ENCODE measurements at places on chromosomes 2 and 18.

DNA sequence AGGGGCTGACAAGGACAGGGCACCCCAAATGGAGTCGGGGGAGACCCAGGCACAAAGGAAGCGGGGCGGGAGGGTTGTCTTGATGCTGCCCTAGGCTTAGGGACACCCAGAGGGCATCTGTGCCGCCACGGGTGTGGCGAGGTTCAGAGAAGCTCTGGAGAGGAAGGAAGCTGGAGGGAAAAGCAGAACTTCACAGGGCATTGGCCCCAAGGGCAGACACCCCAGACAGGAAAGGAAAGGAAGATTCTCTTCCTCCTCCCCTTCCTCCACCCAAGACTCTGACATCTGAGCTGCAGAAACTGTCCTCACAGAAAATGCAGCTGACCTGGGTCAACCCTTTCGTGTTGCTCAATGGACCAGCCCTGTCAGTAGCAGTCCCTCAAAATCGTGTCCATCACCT is 25.6 kb downstream of the DNMT3A start:
- DNase-seq, result no peak

DNA sequence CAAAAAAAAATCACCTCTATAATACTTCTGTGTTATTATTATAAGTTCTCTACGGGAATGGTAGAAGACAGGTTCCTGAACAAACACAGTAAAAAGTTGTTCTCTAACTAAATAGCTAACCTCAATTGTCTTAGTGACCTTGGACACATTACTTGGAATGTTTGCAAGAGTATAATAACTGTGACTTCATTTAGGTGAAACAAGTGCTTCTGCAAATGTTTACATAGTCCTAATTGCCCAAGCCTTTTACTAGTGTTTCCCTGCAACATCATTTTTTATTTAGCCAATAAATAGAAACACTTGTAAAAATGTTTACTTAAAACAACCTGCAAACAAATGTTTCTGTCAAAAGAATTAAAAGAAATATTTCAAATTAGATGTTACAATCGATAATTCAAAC is 9.9 kb downstream of the PLEKHM3 start:
- DNase-seq, result no peak

DNA sequence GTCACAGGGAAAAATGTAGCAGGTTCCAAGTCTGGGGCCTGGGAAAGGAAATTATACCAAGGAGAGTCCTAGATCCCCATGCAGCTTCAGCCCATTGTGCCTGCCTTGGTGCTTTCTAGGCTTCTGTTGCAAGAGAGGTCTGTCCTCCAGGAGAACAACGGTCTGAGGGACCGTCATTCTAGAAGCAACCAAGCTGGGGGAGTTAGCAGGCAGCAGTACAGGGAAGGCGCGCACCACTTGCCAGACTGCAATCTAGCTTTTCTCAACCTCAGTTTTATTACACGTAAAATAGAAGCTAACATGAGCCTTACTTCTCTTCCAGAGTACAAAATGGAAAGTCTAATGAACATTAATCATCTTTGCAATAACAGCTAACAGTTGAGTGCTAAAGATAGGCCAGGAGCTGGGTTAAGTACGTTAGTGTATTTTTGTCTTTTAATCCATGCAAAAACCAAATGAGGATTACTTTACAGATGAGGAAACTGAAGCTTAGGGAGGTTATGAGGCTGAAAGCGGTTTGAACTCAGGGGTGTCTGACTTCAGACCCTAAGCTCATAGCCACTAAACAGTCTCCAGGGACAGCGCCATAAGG is 1.9 kb downstream of the TCF23 start:
- DNase-seq, result no peak

- no peak for DNase-seq
Observed at GRCh38 chr2:29139152-29139551, 23.9 kb downstream of the CLIP4 start.

DNA sequence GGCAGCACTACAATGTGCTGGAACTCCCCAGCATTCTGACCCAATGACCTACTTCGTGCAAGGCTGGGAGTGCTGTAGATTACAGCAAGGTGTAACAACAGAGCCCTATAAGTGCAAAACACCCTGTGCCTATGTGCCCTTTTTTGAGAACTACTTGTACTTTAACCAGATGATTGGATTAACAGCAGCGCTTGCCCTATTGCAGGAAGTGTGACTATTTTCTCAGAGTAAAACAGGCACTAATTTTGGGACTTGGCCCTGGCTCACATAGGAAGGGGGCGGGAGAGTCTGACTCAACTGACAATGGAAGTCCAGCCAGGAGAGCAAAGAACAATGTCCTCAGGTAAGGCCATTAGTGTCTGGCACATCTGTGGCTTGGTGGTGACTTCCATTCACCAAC is 35.6 kb upstream of the RNF125 start:
- no peak for DNase-seq

- DNase-seq, result no peak
Observed at GRCh38 chr2:33322612-33323011, 153.8 kb upstream of the RASGRP3 start.

DNA sequence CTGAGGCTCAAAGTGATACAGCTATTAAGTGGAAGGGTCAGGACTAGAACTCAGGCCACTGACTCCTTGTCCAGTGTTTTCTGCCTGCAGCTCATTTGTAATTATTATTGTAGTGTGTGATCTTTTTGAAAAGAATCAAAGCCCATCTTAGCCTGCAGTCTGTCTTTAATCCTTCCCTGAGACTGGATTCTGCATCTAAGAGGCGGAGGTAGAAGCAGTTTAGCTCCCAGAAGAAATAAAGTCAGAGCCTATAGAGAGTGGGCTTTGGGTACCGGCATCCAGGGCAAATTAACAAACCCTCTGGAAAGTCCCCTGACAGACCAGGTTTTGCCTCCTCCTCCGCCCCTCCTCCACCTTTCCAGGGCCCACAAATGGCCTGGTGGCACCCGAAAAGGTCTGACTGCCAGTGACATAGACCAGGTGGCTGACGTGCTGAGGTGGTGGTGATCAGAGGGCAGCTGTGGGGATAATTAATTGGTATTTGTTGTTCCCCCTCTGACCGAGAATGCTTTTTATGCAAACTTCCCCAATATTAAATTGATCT is 2.2 kb upstream of the RAX start:
- no peak for DNase-seq

GRCh38 chr2:51707625-51708024 is 675.7 kb upstream of the NRXN1 start:
- no peak for DNase-seq

DNA sequence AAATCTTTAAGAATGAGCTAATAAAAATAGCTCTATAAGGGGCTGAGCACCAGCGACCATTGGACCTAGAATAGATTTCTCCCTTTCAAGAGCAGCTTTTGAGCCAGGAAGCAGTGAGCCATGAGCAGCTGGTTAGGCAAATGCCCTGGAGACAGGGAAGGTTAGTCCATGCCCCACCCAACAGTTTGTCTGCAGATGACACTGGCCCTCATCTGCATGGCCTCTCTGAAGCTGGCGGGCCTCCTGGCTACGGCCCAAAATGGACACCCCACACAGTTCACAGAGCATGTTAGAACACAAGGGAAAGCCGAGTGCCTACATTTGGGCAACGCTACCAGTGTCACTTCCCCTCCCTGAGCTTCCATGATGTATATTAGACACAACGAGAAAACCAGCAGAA is 201.1 kb downstream of the MGAT5 start:
- no peak for DNase-seq

GRCh38 chr2:16081316-16082200 is 141.2 kb downstream of the MYCN start:
- DNase-seq, result no peak

GRCh38 chr18:9933865-9934264 is 20.0 kb downstream of the VAPA start:
- no peak for DNase-seq
